ENCODE measurements at places on chromosomes 12 and 14.

GRCh38 chr12:103247531-103247930 lies 248.2 kb downstream of the C12orf42 start:
- DNase-seq = no peak

DNA sequence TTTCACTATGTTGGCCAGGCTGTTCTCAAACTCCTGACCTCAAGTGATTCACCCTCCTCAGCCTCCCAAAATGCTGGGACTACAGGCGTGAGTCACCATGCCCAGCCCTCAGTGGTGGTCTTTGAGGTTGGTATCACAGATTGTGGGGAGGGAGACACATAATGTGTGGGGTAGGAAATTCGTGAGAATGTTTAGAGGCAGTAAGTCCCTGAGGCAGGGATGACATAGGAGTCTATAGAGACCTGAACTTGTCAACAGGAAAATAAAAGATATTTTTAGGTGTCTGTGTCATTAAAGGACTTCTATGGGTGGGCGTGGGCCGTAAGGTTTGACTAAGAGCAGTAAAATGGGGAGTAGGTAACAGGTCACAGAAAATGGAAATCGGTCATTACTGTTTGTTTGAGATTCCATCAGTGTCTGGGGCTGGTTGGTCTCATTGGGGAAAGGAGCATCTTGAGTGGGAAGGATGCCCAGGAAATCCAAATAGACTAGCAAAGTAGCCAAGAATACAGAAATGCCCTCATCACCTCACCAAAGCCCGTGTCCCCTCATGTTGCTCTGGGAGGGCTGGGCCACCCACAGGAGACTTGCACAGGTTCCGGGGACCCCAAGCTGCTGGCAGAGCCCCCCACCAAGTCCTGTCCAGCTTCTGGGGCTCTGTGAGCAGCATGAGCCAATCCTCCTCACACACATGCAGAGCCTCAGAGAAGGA lies 63.6 kb upstream of the BCL2L14 start:
- DNase-seq = no peak

- no peak for DNase-seq
These were observed 9.6 kb upstream of the RFX4 start for GRCh38 chr12:106573239-106573638.

GRCh38 chr12:51666696-51667095 lies 75.7 kb downstream of the SCN8A start:
- no peak for DNase-seq

- DNase-seq = no peak
These were observed 895.6 kb downstream of the SLC6A15 start for GRCh38 chr12:84016956-84017355.

DNA sequence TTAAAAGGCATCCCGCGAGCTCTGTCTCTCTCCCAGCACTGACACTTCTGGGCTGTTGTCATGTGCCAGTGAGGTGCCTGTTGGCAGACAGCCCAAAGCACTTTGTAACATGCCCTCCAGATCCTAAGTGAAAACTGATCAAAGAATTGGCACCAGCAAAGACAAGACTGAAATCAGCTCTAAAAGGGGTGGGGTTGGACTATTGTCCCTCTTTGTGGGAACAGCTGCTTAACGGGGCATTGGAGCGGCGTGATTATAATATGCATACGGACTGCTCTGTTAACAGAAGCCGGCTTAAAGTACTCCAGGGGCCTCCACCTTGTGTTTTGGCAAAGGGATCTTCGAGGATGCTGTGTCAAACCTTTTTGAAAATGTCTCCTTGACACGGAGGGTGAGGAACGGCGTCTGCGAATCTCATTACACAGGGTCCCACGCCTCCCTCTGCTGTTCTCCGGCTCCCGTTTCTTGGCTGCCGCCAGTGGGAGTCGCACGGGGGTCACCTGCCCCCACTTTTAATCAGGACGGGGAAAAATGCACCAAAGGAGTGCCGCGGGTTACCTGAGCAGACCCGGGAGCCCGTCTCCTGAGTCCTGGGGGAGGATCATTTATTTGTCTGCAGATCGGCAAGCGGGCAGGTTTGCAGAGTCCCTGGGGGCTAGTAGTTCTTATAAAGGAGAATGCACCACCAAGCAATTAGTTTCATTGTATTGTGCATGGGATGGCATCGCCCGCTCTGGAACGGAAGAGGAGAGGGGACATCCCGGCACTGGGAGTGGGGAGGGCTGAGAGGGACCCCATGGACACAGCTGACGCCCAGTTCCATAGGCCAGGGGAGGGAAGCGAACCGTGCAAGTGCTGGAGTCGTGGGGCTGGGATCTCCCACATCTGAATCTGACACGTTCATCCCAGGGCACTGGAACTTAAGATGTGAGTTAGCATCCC lies 44.3 kb downstream of the SPRING1 start:
- DNase-seq = no peak

- DNase-seq = no peak
These were observed 115.4 kb downstream of the GCH1 start for GRCh38 chr14:54787261-54787660.

- DNase-seq = no peak
These were observed 4.3 kb downstream of the GALNT9 start for GRCh38 chr12:132324841-132325732.

Measured in 8988T (cell line).